NCI-H2171 (cell line): ENCODE measurements at places on chromosomes 6 and 20.

DNA sequence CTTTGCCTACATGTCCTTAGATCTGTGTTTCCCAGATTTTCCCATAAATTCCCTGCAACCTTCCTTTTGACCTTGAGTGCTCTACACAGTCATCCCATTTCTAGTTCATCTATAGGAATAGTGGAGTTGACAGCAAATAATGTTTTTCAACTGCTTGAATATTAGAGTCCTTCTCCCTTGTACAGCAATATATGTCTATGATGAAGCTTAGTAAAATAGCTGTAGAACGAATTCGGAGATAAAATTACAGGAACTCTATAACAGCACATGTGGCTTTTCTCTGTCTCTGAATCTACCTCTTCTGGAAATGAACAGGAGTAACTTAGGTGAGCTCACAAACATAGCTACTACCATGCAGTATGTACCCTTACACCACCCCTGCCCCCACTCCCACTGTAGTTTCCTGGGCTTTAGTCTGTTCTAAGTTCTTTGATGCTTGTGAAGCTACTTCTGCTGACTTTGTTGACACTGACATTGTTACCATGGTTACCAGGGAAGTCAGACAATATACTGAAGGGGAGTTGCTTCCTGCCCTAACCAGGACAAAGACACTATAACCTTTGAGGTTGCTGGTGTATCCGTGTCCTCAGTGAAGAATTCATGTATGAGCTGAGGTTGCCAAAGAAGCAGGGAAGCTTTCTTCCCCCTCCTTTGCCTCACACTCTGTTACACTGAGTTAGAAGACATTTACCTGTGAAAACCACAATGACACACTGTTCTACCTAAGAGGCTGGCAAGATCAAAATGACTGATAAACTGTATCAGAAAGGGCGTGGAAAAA, 35.8 kb upstream of the SHLD1 start:
- DNase-seq = no peak

DNA sequence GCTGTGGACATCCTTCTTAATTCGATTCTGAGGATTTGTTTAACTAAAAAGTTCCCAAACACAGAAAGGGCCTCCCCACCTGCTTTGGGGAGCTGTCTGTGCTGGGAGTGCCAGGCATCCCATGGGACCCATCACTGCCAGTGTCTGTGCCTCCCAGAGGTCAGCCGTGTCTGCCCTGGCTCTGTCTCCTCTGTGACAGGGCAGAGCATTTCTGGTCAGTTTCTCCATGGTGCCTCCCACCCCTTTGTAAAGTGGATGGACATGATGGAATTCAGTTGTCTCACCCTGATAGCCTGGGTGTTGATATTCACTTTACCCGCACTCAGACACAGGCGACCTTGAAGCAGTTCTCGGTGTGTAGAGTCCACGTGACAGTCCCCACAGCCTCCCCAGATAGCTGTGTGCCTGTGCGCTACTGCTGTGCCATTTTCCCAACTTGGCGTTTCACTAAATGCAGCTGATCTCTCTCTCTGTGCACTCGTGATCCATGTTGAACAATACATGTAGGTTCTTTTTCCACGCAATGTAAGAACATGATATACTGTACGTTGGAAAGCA, 70.5 kb downstream of the CDS2 start:
- no peak for DNase-seq

- no peak for DNase-seq
Measured at GRCh38 chr6:31180500-31180899, 10.0 kb upstream of the POU5F1 start.

DNA sequence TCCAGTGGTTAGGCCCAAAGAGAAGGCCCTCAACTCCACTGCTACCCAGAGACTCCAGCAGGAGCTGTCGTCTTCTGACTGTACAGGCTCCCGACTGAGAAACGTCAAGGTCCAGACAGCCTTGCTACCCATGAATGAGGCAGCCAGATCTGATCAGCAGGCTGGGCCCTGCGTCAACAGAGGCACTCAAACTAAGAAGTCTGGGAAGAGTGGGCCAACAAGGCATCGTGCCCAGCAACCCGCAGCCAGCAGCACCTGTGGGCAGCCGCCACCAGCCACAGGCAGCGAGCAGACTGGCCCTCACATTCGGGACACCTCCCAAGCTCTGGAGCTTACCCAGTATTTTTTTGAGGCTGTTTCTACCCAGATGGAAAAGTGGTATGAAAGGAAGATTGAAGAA, 8.1 kb downstream of the LYRM2 start:
- no peak for DNase-seq

DNA sequence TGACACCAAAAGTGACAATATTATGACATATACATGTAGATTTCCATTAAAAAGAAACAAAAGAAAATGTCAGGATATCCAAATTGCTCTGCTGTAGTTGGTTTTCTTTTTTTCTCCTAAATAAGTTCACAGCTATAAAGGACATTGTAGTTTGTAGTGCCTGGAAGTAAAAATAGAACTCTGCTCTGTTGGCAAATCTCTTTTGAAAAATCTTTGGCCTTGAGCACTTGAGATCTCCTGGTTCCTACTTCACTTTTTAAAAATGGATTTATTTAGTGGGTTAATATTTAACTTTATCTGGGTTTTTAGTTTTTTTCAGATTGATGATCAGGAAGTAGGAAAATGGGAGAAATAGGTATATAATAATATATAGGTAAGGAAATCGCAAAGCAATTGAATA, 52.9 kb downstream of the AFDN start:
- DNase-seq = no peak

GRCh38 chr20:62305149-62305764, 2.5 kb downstream of the ADRM1 start:
- no peak for DNase-seq

- DNase-seq = no peak
Measured at GRCh38 chr20:51428401-51429143, 113.9 kb downstream of the NFATC2 start.

DNA sequence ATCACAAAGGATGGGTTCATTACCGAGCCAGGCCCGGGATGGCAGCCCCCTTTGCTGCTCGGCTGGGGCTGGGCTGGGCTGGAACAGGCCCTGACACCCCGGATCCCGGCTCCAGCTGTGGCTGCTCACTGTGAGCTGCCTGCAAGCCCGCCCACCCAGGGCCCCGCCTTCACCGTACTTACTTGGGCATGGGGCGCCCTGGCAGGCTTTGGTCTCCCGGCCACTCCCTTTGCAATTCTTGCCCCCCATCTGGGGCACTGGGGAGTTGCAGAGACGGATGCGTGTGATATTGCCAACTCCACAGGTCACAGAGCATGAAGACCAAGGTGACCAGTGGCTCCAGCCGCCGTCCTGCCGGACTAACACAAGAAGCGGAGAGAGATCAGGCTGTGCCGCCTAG, 16.7 kb downstream of the THBS2 start:
- no peak for DNase-seq

GRCh38 chr6:87716928-87717614, 15.0 kb upstream of the AKIRIN2 start:
- DNase-seq = no peak

- no peak for DNase-seq
Measured at GRCh38 chr6:107679457-107679856, 144.7 kb downstream of the SCML4 start.

- DNase-seq = no peak
Measured at GRCh38 chr6:97473979-97474378, 191.0 kb upstream of the MMS22L start.

- DNase-seq = no peak
Measured at GRCh38 chr6:41457303-41457670, 88.9 kb upstream of the FOXP4 start.

DNA sequence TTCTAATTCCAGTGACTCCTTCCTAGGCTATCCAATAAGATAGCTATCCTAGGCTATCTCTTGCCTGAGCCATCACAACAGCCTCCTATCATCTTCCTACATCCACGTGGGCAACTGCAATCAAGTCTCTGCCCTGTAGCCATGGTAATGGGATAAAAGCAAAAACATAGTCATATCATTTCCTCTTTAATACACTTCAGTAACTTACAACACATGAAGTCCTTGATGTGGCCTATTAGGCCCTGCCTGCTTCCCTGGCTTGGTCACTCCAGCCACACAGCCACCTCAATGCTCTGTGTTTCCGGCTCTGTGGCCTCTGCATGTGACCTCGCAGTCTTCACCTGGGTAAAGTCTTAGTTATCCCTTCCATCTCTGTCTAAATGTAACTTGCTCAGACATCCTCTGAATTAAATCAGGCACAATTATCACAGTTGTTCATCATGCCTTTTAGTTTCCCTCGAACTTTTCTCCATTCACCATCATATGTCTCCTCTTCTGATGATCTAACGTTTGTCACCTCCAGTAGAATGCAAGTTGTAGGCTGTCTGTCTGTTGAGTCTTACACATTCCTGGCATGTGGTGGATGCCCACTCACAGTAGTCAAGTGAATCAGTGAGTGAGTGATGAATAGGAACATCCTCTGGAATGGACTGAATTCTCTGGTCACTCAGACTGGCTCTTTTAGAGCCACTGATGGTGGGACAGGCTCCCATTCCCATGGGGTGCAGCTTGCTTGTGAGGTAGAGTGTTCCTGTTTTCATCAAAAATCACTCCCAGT, 229.4 kb downstream of the TBC1D7 start:
- no peak for DNase-seq

DNA sequence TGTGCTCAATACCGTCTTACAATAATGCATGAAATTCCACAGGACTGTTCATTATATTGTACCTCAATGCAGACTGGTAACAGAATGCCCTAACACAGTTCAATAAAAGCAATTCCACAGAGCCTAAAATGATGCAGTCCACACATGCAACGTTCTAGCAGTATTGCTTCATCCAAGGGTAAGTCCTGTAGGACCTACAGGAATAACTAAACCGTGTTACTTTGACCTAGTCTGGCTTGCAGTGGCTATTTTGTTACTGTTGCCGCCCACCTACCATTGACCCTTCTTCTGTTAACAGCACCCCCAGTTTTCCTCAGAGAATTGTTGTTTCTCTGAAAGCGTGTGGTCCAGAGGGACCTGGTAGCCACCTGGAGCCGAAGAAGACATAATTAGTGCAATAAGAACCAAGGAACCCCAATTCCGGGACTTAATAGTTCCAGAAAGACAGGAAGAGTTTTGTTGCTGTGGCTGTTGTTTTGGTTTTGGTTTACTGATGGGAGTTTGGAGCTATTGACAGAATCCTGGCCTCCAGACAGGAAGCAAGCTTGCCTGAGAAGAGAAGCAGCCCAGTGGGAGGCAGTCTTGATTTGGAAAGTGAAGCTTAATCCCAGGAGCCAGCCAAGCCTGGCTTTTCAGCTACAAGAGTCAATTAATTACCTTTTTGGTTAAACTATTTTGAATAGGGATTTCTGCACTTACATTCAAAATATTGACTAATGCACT, 91.3 kb downstream of the FRK start:
- DNase-seq = no peak

GRCh38 chr6:2038092-2038491, 207.3 kb downstream of the GMDS start:
- no peak for DNase-seq

GRCh38 chr6:117685359-117685758, 10.1 kb downstream of the NUS1 start:
- no peak for DNase-seq

- DNase-seq = no peak
Measured at GRCh38 chr6:26031151-26031594, 56.1 kb upstream of the HFE start.

GRCh38 chr6:155026022-155026705, 31.0 kb downstream of the TIAM2 start:
- no peak for DNase-seq

GRCh38 chr6:107670792-107671199, 153.3 kb downstream of the SCML4 start:
- DNase-seq = no peak

DNA sequence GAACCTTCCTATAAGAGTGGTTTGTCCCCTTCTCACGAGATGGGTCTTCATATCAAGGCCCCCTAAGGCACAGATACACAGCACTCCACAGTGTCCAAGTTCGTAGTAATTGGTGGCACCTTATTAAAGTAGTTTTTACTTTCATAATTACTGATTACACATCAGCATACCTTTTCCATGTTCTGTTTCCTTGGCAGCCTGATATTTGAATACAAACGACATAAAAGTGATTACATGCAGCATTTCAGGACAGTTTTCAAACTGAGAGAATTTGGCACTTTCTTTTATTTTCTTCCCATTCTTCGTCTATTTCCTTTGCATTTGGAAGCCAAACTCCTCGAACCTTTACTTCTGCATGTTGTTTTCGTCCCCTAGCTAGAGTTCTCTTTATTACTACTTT, 139.7 kb downstream of the MTHFD1L start:
- DNase-seq = no peak

DNA sequence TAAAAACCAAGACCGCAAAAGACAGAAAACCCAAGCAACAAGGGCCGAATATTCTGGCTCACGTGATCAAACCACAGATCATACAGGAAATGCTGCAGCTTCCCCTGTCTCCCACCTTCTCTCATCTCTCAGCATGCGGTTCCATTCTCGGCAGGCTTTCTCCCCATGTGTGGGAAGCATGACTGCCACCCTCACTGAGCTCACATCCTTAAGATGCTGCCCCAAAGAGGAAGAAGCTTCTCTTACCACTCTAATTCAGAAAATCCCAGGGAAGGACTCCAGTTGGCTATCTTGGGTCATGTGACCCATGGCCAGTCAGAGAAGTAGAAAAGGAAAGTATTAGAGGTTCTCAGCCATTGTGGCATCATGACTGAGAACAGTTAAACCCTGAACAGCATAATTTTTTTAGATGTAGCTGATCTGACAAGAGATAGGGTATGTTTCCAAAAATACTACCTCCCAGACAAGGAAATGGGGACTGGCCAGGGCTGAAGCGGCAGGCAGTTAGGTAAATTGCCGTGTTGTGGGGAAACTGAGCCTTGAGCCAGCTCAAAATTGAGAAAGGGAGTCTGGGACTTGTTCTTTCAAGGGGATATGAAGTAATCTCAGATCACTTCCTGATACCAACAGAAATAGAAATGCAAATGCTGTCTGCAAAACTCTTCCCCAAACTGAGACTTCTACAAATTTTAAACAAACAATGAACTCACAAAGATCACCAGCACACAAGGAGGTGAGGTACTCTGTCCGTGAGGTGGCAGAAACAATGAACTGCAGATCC, 37.1 kb upstream of the GRM4 start:
- DNase-seq = no peak

DNA sequence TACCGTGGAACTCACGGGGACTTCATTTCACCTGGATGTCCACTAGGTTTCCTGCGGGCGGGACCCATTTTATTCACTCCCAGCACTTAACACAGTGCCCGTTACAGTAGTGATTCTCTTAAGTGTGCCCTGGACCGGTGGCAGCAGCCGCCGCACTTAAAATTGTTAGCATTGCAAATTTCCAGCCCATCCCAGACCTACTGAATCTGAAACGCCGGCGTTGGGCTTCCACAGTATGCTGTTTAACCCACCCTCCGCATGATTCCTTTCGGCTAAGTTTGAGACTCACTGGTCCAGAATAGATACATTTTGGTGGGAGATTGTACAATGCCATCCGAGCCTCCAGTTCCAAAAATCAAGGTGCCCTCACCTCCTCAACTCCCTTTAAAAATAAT, 967 bp downstream of the SMPDL3A start:
- DNase-seq = no peak
